Activated T-helper 1 cell treated with anti-CD3 and anti-CD28 coated beads, Interleukin-2, amount 50 U/mL, for 16 hours (primary cell): ENCODE measurements at places on chromosomes 5 and 9.

DNA sequence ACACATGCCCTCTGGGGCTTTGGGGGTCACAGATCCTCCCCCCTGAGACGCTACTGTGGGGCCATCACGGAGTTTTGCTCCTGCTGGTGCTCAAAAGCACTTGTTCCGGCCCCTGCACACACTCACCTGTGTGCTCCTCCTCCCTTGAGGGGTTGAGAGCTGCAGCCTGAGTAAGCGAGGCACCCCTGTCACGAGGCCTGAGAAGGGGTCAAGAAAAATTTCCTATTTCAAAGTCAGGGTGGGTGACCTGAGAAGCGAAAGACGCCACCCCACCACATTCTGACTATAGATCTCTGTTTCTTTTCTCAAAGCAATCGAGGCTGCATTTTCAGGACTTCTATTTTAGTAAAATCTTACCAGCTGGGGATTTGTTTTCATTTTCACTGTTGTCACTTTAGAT, 138.5 kb downstream of the DCP2 start:
- no peak for DNase-seq

- DNase-seq, result no peak
Observed at GRCh38 chr5:113514289-113514635, 768 bp downstream of the YTHDC2 start.

GRCh38 chr9:6551136-6551535, 94.4 kb downstream of the GLDC start:
- no peak for DNase-seq

DNA sequence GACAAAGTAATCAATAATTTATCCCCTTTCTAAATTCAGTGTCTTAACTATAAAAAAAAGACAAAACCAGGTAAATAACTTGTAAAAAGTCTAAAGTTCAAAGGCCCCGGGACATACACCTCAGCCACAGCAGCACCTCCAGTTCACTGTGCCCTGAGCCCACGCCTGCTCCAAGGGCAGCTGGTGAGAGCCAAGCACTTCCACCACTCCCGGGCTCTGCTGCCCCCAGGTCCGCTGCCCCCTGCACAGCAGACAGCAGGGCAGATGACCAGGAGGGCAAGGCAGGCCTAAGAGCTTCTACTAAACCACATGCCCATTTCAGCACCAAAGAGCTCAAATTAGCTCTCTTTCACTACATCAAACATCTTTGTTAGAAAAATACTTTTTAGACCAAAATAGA, 91.9 kb downstream of the CAMSAP1 start:
- DNase-seq, result no peak

DNA sequence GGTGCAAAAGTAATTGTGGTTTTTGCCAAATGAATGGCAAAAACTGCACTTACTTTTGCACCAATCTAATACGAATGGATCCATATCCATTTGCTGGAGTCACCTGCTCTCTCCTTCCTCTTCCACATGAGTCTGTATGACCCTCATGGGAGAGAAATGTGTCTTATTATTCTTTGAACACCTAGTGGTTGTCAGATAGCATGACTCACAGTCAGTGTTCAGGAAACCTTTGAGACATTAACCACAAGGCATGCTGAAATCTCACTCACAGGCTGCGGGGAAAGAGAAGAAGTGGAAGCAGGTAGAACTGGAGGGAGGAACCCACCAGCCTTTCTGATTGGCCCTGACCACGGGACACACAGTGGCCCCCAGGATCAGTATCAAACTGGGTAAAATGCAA, 222.8 kb upstream of the KLF4 start:
- no peak for DNase-seq

DNA sequence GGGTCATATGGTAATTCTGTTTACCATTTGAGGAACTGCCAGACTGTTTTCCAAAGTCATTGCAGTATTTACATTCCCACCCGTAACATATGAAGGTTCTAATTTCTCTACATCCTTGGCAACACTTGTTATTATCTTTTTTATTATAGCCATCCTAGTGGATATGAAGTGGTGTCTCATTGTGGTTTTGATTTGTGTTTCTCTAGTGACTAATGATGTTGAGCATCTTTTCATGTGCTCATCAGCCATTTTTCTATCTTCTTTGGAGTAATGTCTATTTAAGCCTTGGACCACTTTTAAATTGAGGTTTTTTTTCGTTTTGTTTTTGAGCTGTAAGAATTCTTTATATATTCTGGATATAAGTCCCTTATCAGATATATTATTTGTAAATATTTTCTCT, 132.8 kb upstream of the RUSC2 start:
- DNase-seq, result no peak

DNA sequence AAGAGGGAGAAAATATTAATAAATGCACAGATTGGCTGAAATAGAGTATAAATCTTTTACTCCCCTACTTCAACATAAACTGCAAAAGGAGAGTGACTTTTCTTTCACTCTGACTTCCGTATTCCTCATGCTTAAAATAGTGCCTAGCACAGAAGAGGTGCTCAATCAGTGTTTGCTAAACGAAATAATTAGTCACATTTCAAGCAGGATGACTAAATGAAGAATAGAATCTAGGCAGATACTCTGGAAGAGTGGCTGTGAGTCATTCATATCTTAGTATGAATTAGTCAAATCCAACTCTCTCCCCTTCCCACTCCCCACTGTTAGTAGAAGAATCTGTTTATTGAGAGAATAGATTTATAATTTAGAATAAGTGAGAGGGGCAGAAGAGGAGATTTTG, 4.8 kb downstream of the CD274 start:
- DNase-seq, result no peak

DNA sequence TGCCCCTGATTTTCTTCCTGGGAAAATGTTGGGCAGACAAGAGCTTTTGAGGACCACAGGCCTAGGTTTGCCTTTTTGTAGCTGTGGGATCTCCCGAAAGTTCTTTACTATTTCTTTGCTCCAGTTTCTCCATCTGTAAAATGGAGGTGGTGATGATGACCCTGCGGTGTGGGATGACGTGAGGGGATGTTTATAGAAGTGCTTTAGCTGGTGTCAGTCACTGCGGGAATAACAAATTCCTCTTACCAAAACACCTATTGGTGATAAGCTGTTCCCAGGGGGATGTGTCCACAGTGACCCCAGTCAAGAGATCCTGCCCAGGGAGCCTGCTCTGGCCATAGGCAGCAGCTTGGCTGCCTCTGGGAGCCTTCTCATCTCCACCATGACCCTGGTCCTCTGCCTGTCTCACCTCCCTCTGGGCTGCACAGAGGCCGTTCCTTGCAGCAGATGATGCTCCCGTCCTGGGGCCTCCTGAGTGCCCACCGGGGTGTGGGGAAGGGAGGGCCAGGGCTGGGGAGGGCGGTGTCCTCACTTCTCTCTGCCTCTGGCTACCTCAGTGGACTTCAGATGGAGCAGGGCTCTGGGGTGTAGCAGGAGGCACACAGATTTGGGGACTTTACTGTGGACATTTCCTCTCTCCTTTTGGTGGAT, 77.2 kb downstream of the COL15A1 start:
- DNase-seq, result no peak
